ENCODE measurements at places on chromosomes 3 and 15.

DNA sequence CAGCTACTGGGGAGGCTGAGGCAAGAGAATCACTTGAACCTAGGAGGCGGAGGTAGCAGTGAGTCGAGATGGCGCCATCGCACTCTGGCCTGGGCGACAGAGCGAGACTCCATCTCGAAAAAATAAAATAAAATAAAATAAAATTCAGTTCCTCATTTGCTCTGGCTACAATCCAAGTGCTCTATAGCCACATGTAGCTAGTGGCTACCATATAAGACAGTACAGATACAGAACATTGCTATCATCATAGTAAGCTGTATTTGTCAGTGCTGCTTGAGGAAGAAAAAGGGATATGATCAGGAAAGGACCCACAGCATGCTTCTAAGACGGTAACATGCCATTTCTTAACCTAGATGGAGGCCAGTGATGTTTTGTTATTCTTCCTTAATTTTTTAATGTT, 88.7 kb upstream of the CDAN1 start:
- DNase-seq, result no peak

- DNase-seq, result no peak
Measured at GRCh38 chr15:74229686-74230085, 6.4 kb upstream of the CCDC33 start.

DNA sequence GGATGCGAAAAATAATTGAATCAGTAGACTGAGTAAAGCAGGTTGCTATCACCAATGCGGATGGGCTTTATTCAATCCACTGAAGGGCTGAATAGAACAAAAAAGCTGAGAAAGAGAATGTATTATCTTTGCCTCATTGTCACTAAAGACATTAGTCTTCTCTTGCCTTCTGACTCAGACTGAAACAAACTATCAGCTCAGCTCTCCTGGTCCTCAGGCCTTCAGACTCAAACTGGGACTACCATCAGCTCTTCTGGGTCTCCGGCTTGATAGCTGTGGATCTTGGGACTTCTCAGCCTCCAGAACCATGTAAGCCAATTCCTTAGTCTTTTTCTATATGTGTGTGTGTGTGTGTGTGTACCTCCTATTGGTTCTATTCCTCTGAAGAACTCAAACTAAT, 12.6 kb downstream of the IFT57 start:
- DNase-seq, result no peak

GRCh38 chr3:8366219-8366810, 135.3 kb upstream of the LMCD1 start:
- no peak for DNase-seq

DNA sequence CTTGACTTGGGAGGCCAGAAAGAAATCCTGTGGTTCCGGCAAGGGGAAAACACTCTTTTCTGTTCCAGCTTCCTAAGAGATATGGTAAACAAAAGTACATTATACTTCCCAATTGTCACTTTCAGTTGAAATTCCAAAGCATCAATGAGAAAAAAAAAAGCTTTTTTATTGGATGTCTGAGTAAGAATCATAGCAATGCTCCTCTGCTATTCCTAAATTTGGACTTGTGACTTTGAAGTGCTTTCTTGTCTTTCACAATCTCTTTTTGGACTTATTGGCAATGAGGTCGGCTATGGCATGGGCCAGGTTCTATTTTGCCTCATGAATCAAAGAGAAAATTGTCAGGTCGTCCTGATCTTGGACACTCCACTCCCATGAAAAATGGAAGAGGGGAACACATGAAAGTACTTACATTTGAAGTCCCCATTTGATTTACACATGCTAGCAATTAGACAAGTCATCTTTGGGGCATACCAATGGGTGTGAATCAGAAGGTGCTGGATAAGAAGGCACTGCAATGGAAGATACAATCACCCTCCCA, 170.5 kb downstream of the GREM1 start:
- DNase-seq, result no peak

GRCh38 chr15:33022629-33023028, 171.9 kb downstream of the FMN1 start:
- DNase-seq, result peak; percentile 73

- peak; percentile 76 for DNase-seq
Measured at GRCh38 chr3:73502609-73503583, 121.8 kb downstream of the PDZRN3 start.

DNA sequence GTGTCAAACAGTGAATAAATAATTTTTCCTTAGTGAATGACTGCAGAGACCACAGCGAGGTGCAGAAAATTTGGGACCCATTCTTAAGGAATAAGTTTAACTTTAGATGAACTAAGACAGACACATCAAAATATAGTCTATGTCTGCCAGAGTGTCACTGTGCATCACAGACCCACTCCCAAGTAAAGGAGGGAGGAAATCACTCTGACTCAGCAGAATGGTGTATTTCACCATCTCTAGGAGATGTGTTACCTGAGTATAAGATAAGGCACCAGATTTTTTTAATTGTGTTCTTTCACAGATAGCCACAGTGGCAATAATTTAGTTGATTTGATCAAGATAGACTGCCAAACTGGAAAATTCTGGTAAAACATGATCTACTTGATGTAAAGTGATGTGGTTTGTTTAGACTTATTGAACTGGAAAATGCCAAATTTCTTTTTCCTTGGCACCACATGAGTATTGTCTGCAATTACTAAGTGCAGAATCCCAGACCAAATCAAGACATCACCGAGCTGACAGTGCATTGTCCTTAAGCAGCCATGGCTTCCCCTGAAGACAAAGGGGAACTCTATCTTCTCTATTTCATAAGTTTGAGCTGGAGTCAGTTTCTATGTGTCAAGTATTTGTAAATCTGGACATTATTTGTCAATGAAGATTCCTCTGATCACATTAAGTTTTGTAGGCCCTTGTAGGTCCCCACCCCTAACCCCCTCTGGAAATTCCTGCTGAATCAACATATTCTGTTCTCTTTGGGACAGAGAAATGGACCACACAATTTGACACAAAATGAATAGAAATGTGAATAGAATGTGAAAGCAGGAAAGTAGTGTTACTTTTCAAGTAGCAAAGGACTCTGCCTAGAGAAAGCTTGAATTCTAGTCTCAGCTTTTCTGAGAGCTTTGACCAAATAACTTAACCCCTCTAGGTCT, 47.6 kb downstream of the TIPARP start:
- DNase-seq, result no peak

- no peak for DNase-seq
Measured at GRCh38 chr15:70569091-70569713, 194.2 kb downstream of the UACA start.

DNA sequence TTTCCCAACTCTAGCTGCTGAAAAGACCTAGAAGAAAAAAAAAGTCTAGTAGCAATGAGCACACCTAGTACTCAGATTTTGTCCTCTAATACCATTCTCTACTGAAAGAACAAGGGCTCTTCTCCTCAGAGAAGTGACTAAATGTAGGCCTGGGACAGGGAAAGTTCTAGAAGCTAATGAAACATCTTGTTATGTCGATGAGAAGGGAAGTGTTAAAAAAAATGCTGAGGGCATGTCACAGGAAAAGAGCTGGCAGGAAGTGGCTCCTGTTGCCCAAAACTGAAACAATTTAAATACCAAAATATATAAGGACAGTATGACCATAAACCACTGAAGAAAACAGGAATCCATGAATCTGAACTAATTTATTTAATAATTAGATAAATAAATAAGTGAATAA, 581.4 kb upstream of the TBL1XR1 start:
- no peak for DNase-seq

DNA sequence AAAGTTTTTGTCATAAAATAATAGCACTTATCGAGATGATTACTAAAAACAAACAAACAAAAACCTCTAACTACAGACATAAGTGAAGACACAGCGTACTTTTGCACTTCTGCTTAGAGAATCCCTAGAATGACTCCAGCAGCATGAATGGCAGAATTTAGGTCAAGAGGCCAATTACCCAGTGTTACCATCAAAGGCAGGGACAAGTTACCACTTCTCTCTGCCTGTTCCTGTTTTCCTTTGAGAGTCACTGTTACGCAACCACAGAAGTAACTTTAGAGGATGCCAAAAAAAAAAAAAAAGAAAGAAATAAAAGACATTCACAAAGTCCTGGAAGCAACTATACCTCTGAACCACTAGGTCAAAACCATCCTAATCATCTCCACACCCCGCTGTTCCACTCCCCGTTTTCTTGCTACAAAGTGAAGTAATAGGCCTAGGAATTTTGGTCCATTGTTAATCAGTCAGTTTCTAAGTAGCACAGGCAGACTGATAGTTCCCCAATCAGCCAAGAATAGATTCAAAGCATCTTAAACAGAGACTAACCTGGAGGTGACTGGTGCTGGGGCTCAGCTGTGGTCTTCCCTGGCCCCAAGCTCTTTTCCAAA, 41.9 kb downstream of the FMN1 start:
- DNase-seq, result no peak

DNA sequence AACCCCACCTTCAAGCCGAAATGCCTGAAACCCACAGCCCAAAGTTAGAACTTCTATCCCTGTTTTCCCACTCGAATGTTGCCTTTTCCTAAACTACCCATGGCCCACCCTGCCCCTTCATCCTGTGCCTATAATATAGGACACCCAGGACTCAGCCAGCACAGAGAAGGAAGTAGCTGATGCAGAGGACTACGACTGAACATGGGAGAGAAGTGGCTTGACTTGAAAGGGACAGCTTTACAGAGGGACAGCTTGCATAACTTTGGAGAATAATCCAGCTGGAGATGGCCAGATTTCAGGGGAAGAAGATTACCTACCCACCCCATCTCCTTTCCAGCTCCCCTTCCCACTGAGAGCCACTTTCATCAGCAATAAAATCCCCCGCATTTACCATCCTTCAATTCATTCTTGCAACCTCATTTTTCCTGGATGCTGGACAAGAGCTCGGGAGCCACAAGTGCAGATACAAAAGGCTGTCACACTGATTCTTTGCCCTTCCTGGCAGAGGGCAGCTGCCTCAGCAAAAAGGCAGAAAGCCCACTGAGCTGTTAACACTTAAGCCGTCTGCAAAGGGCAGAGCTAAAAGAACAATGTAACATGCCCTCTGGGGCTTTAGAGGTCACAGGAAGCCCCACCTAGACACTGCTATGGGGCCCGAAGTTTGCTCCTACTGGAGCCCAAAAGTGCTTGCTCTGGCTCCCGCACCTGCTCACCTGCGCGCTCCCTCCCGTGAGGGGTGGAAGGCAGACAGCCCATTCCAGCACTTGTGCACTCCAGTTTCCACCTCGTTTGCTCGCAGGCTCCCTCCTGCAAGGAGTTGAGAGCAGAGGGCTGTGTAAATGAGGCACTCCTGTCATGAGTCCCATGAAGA, 224.0 kb downstream of the TBC1D5 start:
- no peak for DNase-seq

GRCh38 chr15:66110864-66111263, 142.7 kb downstream of the MEGF11 start:
- DNase-seq, result no peak

DNA sequence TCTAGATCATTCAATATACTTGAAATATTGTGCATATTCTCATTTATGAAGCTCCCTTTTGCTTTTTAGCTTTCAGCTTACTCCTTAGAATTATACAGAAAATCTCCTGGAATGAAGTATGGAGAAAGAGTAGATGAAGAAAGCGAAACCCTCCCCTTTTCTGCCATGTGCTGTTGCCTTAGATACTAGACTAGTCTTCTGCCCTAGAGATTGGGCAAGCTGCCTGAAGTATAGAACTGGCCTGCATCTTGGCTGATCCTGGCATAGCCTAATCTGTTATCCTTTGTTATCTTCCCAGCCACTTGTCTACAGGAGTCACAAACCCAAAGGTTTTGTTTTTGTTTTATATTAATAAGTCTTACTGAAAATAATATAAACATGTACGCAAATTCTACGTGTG, 138.8 kb downstream of the RBPMS2 start:
- no peak for DNase-seq

DNA sequence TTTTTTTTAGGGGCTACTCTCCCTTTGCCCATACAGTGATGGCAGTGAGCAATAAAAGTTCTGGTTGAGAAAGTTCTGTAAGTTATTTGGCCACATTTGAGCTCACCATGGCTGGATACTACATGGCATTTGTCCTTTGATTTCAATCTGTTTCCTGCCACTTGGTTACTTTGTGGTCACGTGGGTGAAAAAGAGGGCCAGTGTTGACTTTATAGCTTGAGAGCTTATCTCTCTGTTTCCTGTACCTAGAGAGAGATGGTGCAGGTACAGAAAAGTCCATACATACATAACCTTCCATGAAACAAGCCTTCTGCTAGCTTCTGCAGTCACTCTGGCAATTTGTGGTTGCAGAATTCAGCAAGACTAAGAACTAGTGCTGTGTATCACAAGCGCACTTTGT, 23.4 kb upstream of the MECOM start:
- DNase-seq, result no peak

DNA sequence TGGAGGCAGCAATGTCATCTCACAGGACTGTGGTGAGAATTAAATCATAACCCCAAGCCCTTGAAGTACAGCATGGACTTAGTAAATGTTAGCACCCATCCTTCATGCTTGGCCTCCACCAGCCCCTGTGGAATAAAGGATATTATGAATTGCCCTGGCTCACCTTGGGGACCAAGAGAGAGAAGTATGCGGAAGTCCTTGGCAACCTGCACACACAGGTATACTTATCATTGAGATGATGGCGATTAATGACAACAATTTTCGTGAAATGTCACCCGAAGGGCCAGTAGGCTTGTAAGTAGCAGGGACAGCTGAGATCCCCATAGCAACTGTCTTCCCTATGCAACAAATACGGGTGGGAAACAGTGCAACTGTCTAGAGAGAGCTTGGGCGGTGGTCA, 102.0 kb downstream of the FAM43A start:
- DNase-seq, result no peak

DNA sequence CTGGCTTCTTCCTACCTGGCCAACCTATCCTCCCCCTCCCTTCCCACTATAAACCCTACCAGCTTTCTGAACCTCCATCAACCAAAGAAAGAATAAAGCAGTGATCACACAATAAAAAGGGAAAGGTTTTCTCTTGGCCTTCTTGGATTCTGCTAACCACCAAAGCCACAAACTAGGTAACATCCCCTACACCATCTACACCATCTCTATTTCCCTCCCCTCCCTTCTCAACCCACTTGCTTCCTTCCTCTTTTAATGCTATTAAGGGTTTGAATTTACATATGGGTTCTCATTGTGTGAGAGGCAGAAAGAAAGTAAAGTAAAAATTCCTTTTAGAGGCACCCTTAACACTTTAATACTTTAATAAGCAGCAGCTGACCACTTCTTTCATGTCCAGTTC, 25.8 kb upstream of the RSL24D1 start:
- DNase-seq, result no peak

GRCh38 chr15:73524919-73525318, 82.0 kb downstream of the REC114 start:
- no peak for DNase-seq

- no peak for DNase-seq
Measured at GRCh38 chr3:127072971-127073783, 90.3 kb downstream of the PLXNA1 start.

DNA sequence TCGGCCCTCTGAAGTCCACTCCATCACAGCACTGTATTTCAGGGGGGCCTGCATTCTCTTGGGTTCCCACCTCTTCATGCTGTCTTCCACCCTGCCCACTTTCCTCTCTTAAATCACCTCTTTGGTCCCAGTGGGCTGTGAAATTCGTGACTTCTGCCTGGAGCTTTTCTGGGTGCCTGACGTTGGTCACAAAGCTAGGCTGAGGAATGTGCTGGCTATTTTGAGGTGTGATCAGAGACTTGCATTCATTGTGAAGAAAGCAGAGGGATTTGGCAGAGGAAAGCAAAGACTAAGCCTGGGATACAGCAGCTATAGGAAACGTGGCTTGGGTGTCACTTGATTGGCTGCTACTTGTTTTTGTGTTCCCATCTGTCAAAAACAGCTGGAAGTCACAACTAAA, 202.5 kb downstream of the SATB1 start:
- no peak for DNase-seq

GRCh38 chr3:188812198-188812597, 359.6 kb upstream of the TPRG1 start:
- DNase-seq, result no peak
